Hepatocyte (in vitro differentiated cells): ENCODE measurements at places on chromosomes 7 and 10. TPM values are rescaled to one million over a fixed set of nuclear protein-coding genes. Genes with fewer than 3 reads are reported as not detected.

Gene BHLHA15
- 0.92 and 2.3 TPM in 2 replicates for total RNA-seq

Gene DYNC1I1
- 2.5 and 4.6 TPM in 2 replicates for total RNA-seq

Gene FAM25G
- total RNA-seq: not detected in 2 replicates

Gene AGAP3
- 23.7 and 44.0 TPM in 2 replicates for total RNA-seq

Gene ZCWPW1
- total RNA-seq: 1.8 and 2.2 TPM in 2 replicates

Gene CPA4
- total RNA-seq: 1.1 and 2.1 TPM in 2 replicates

Gene ACSM6
- not detected in 2 replicates for total RNA-seq

Gene CEP55
- total RNA-seq: 3.6 and 4.0 TPM in 2 replicates

Gene RBM20
- 3.1 and 4.0 TPM in 2 replicates for total RNA-seq

Gene CALHM3
- total RNA-seq: not detected in 2 replicates

Gene BTBD16
- 0.47 and 0.92 TPM in 2 replicates for total RNA-seq

Gene ASB15
- total RNA-seq: not detected in 2 replicates

Gene HTR5A
- total RNA-seq: not detected in 2 replicates

Gene NPY4R
- 0.12 and 0.87 TPM in 2 replicates for total RNA-seq

Gene NOM1
- total RNA-seq: 9.7 and 13.1 TPM in 2 replicates

Gene VAX1
- not detected in 2 replicates for total RNA-seq

Gene FGFBP3
- total RNA-seq: 1.5 and 2.4 TPM in 2 replicates

Gene SEMA3A
- total RNA-seq: 64.6 and 72.3 TPM in 2 replicates

Gene EEPD1
- 7.7 and 8.8 TPM in 2 replicates for total RNA-seq

Gene DENND2A
- total RNA-seq: 5.9 and 6.7 TPM in 2 replicates

Gene TEX36
- total RNA-seq: not detected in 2 replicates

Gene CHAT
- total RNA-seq: 0.27 TPM in 1 of 2 replicates, not detected in the other

Gene POLR1F
- 14.4 and 18.8 TPM in 2 replicates for total RNA-seq

Gene HKDC1
- total RNA-seq: 27.7 and 27.9 TPM in 2 replicates

Gene TRA2A
- 41.0 and 57.2 TPM in 2 replicates for total RNA-seq

Gene UCMA
- total RNA-seq: not detected in 2 replicates

Gene SPDYE5
- not detected in 2 replicates for total RNA-seq

Gene NUPR2
- total RNA-seq: not detected in 2 replicates

Gene POLR2J2
- 1.6 TPM in 2 replicates for total RNA-seq

Gene ZNF117
- 16.6 and 16.8 TPM in 2 replicates for total RNA-seq

Gene DPYSL4
- total RNA-seq: 2.8 and 4.1 TPM in 2 replicates

Gene ASB13
- 9.2 and 18.1 TPM in 2 replicates for total RNA-seq

Gene TFEC
- 34.8 and 37.0 TPM in 2 replicates for total RNA-seq

Gene SLC26A3
- 14.2 and 18.1 TPM in 2 replicates for total RNA-seq

Gene OR2A7
- total RNA-seq: 3.3 and 6.2 TPM in 2 replicates

Gene ASAH2
- total RNA-seq: 7.9 and 9.7 TPM in 2 replicates

Gene FAM185A
- 9.2 and 16.0 TPM in 2 replicates for total RNA-seq

Gene SLC26A5
- total RNA-seq: 0.08 and 0.30 TPM in 2 replicates

Gene MARCHF5
- total RNA-seq: 35.8 and 36.4 TPM in 2 replicates

Gene TMEM229A
- 0.17 and 1.3 TPM in 2 replicates for total RNA-seq

Gene CALML3
- not detected in 2 replicates for total RNA-seq

Gene MMD2
- not detected in 2 replicates for total RNA-seq

Gene GRM8
- 2.9 and 4.5 TPM in 2 replicates for total RNA-seq

Gene STEAP4
- 0.88 and 1.1 TPM in 2 replicates for total RNA-seq

Gene PDE1C
- total RNA-seq: 3.3 and 5.0 TPM in 2 replicates

Gene CALY
- total RNA-seq: 2.3 TPM in 1 of 2 replicates, not detected in the other
